ENCODE measurements at places on chromosomes 2 and 18. TPM values are rescaled to one million over a fixed set of nuclear protein-coding genes. Genes with fewer than 3 reads are reported as not detected.

GRCh38 chr18:22816266-22817176, 116.6 kb upstream of the RBBP8 start:
- no peaks in the 10 kb centered on the region for H3K27me3 ChIP-seq
- H3K36me3 ChIP-seq = no peaks in the 10 kb centered on the region
- H3K27ac ChIP-seq = no peak overlapping the region
- peaks cover 3% of the 10 kb centered on the region for H3K4me1 ChIP-seq

DNA sequence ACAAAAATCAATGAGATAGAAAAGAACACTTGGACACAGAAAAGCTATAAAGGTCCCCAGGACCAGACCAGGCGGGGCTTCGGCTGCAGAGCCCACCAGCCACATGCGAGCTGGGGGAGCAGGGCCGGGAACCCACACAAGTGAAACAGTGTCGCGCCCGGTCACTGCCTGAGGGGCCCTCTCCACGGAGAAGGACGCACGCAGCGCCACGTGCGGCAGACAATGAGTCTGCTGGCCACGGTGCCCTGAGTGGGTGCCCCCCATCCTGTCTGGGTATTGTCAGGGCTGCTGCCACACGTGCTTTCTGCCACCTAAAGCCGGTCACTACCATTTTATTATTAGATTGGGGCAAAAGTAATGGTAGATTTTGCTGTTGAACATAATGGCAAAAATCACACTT, 207.9 kb upstream of the HDAC4 start:
- H3K4me3 ChIP-seq = no peak overlapping the region
- H3K27ac ChIP-seq = no peak overlapping the region
- DNase-seq = no peak

The STARD6 gene
- not detected for total RNA-seq

- DNase-seq = no peak
- no peaks in the 10 kb centered on the region for H3K4me1 ChIP-seq
- H3K27me3 ChIP-seq = no peaks in the 10 kb centered on the region
- H3K27ac ChIP-seq = no peak overlapping the region
- no peak overlapping the region for H3K4me3 ChIP-seq
- no peaks in the 10 kb centered on the region for H3K36me3 ChIP-seq
Measured at GRCh38 chr2:1627628-1628381, 116.5 kb downstream of the PXDN start.

The SCN1A gene
- total RNA-seq = not detected

The CD8B gene
- total RNA-seq = 0.17 TPM

The ANKRD30BL gene
- total RNA-seq = not detected

The TRIM43 gene
- total RNA-seq = not detected

- H3K4me1 ChIP-seq = no peaks in the 10 kb centered on the region
- H3K27me3 ChIP-seq = no peaks in the 10 kb centered on the region
- no peak for DNase-seq
- no peak overlapping the region for H3K4me3 ChIP-seq
Measured at GRCh38 chr2:74927621-74928020, 30.8 kb upstream of the POLE4 start.

DNA sequence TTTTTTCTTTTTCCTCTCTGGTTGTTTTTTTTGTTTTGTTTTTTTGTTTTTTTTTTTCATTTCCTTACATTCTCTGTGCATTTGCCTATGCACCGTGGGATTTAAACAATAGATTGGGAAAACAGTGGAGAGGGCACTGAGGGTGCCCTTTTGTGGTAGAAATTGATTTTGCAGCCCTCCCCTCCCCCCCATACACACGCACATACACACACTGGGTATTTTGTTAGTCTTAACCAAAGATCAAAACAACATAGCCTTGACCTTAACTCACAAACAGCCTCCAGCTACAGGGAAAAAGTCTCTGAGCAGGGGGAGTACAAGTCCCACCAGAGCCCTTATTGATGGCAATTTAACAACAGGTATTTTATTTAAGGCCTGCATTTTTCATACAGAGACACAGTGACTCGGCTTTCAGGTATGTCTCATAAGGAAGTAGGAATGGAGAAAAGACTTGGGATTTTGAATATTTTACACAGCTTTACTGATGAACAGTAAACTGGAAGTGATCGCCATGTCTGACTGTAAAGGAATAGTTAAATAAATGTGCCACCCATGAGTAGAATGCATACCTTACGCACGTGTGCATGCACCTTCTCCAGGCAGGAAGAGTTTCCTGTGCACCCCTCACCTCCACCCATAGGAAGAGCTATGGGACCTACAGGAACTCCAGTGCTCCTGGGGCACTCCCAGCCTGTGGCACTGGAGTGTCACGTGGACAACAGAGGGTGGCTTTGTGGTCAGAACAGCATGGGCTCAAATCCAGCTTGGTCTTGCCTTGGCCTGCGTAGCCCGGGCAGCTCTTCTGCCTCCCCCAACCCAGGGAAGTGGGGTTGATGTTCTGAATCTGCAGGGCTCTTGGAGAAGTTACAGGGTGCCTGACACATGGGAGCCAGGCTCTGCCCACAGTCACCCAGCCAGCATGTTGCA, 266.4 kb downstream of the ANAPC1 start:
- peak overlapping the region; percentile 43 for H3K27ac ChIP-seq
- peaks cover 6% of the 10 kb centered on the region for H3K4me1 ChIP-seq
- no peak for DNase-seq

- H3K36me3 ChIP-seq = peaks cover 83% of the 10 kb centered on the region
- H3K27ac ChIP-seq = no peak overlapping the region
- no peak overlapping the region for H3K4me3 ChIP-seq
- no peaks in the 10 kb centered on the region for H3K4me1 ChIP-seq
- DNase-seq = no peak
- H3K27me3 ChIP-seq = no peaks in the 10 kb centered on the region
Measured at GRCh38 chr2:200604571-200605255, 18.9 kb downstream of the AOX1 start.

GRCh38 chr18:41790687-41791086, 164.3 kb upstream of the PIK3C3 start:
- no peak overlapping the region for H3K27ac ChIP-seq
- peaks cover 2% of the 10 kb centered on the region for H3K27me3 ChIP-seq
- H3K4me1 ChIP-seq = no peaks in the 10 kb centered on the region
- no peak overlapping the region for H3K4me3 ChIP-seq

- no peaks in the 10 kb centered on the region for H3K36me3 ChIP-seq
- DNase-seq = no peak
- no peak overlapping the region for H3K4me3 ChIP-seq
- H3K27ac ChIP-seq = no peak overlapping the region
Measured at GRCh38 chr2:146506851-146507250, 1338.0 kb upstream of the ACVR2A start.

- no peak for DNase-seq
- H3K36me3 ChIP-seq = no peaks in the 10 kb centered on the region
- H3K27ac ChIP-seq = peak overlapping the region; percentile 46
- no peak overlapping the region for H3K4me3 ChIP-seq
Measured at GRCh38 chr2:85792783-85793441, 39.1 kb downstream of the ATOH8 start.

DNA sequence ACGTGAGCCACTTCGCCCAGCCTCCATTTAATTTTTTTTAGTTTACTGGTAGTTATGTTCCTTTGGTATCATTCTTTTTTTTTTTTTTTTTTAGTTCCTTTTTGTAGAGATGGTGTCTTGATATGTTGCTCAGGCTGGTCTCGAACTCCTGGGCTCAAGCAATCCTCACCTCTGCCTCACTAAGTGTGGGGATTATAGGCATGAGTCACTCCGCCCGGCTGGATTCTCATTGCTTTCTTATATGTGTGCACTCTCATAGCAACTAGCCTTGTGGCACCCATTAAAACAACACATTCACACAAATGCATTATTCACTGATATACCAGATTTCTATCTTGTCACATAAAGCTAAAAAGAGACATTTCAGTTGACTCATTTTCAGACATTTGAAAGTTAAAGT, 4.2 kb downstream of the TTC27 start:
- H3K4me1 ChIP-seq = peaks cover 11% of the 10 kb centered on the region
- H3K27me3 ChIP-seq = no peaks in the 10 kb centered on the region
- no peaks in the 10 kb centered on the region for H3K36me3 ChIP-seq
- no peak for DNase-seq
- H3K4me3 ChIP-seq = no peak overlapping the region

The CTLA4 gene
- total RNA-seq = 0.17 TPM

The ZSWIM2 gene
- not detected for total RNA-seq

DNA sequence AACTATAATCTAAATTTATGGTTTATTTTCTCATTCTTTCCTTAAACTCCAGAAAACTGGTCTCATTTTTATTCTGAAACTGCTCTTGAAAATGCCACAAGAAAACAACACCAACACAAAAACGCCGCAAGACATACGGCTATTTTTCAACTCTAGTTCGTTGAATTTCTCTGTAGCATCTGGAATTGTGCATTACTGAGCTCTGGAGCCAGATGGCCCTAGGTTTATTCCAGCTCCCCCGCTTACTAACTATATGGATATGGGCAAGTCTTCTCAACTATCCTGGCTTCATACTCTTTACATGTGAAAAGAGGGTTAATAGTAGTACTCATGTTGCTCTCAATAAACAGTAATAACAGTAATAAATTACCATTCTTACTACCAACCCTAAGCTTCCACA, 19.9 kb downstream of the FAM98A start:
- no peaks in the 10 kb centered on the region for H3K36me3 ChIP-seq
- DNase-seq = no peak

GRCh38 chr18:62324917-62325805, at the start of gene TNFRSF11A:
Gene TNFRSF11A, plus strand, starts transcription at chr18:62325310. Its CDS starts 43 bp downstream, at chr18:62325353.
- peaks cover 12% of the 10 kb centered on the region for H3K4me1 ChIP-seq
- H3K36me3 ChIP-seq = no peaks in the 10 kb centered on the region
- no peaks in the 10 kb centered on the region for H3K27me3 ChIP-seq
- peak within 1 kb of the TSS; percentile 67 for H3K4me3 ChIP-seq
- no peak within 1 kb of the TSS for H3K27ac ChIP-seq

The PCARE gene
- total RNA-seq = not detected

- no peak overlapping the region for H3K4me3 ChIP-seq
- no peaks in the 10 kb centered on the region for H3K36me3 ChIP-seq
- no peaks in the 10 kb centered on the region for H3K4me1 ChIP-seq
- H3K27ac ChIP-seq = no peak overlapping the region
- no peaks in the 10 kb centered on the region for H3K27me3 ChIP-seq
Measured at GRCh38 chr2:25483607-25484266, 142.0 kb upstream of the DNMT3A start.

The ITPRIPL1 gene
- 0.33 TPM for total RNA-seq

The TXNDC2 gene
- total RNA-seq = under 0.01 TPM

The UGT1A8 gene
- 0.17 TPM for total RNA-seq

DNA sequence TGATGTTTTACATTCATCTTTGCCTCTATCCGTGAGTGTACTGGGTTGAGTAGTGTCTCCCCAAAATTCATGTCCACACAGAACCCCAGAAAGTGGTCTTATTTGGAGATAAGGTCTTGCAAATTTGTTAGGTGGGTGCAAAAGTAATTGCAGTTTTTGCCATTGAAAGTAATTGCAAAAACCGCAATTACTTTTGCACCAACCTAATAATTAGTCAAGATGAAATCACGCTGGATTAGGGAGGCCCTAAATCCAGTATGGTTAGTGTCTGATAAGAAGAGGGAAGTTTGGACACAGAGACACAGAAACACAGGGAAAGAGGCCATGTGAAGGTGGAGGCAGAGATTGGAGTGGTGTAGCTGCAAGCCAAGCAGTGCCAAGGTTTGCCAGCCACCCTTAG, 57.8 kb upstream of the SPRED2 start:
- H3K4me1 ChIP-seq = no peaks in the 10 kb centered on the region
- H3K27me3 ChIP-seq = no peaks in the 10 kb centered on the region
- DNase-seq = no peak

The CHRND gene
- total RNA-seq = not detected

The DSG4 gene
- total RNA-seq = under 0.01 TPM

GRCh38 chr2:164560181-164560792, 61.0 kb downstream of the GRB14 start:
- peaks cover 6% of the 10 kb centered on the region for H3K4me1 ChIP-seq
- no peaks in the 10 kb centered on the region for H3K36me3 ChIP-seq
- DNase-seq = no peak
- H3K4me3 ChIP-seq = no peak overlapping the region
- no peak overlapping the region for H3K27ac ChIP-seq
- no peaks in the 10 kb centered on the region for H3K27me3 ChIP-seq

- DNase-seq = no peak
- H3K27ac ChIP-seq = no peak overlapping the region
Measured at GRCh38 chr2:237097911-237098702, 12.4 kb downstream of the COPS8 start.

- no peak overlapping the region for H3K4me3 ChIP-seq
- H3K4me1 ChIP-seq = no peaks in the 10 kb centered on the region
- no peak overlapping the region for H3K27ac ChIP-seq
- H3K27me3 ChIP-seq = no peaks in the 10 kb centered on the region
- no peaks in the 10 kb centered on the region for H3K36me3 ChIP-seq
Measured at GRCh38 chr2:190809876-190810525, 70.6 kb upstream of the GLS start.

DNA sequence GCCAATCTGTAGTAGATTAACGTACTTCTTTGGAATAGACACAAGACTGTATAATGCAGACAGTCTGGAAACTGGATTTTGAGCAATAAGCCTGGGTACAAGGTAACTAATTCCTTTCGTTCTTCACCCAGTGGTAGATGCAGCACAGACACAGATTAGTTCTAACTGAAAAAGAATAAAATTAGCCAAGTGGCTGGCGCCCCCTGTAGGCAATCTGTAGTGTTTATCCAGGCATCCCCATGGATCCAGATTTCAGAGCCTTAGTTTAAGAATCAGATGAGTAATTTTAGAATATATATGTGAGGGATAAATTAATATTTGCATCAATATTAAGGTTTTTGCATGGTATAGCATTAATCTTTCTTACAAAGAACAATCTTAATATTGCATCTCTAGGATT, 563.9 kb downstream of the DCC start:
- DNase-seq = no peak
- no peaks in the 10 kb centered on the region for H3K4me1 ChIP-seq
- no peaks in the 10 kb centered on the region for H3K27me3 ChIP-seq
- H3K4me3 ChIP-seq = no peak overlapping the region
- H3K27ac ChIP-seq = no peak overlapping the region
- H3K36me3 ChIP-seq = no peaks in the 10 kb centered on the region

The MBD5 gene
- 15.9 TPM for total RNA-seq

The RTP5 gene
- not detected for total RNA-seq

- H3K4me3 ChIP-seq = no peak overlapping the region
- no peak overlapping the region for H3K27ac ChIP-seq
- no peaks in the 10 kb centered on the region for H3K4me1 ChIP-seq
- H3K36me3 ChIP-seq = no peaks in the 10 kb centered on the region
Measured at GRCh38 chr2:40372283-40372985, 79.5 kb downstream of the SLC8A1 start.

DNA sequence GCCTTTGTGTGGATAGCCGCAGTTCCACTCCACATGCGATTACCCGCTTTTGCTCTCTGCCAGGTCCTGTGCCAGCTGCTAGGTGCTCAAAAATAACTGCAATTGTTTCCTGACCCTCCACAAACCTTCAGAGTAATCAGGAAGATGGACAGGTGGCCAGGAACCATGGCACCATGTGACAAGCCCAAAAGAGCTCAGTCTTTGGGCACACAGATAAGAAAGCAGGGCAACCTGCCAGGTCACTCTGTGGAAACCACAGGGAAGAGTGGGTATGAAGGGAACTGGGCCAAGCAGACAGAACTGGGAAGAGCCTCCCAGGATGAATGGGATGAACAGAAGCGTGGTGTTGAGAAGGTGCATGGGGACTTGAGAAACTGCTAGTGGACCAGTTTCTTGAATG, 79.4 kb upstream of the AGAP1 start:
- no peaks in the 10 kb centered on the region for H3K27me3 ChIP-seq
- no peak overlapping the region for H3K27ac ChIP-seq
- H3K4me1 ChIP-seq = no peaks in the 10 kb centered on the region
- H3K36me3 ChIP-seq = no peaks in the 10 kb centered on the region

- no peak overlapping the region for H3K27ac ChIP-seq
- no peaks in the 10 kb centered on the region for H3K36me3 ChIP-seq
- no peak overlapping the region for H3K4me3 ChIP-seq
- H3K27me3 ChIP-seq = no peaks in the 10 kb centered on the region
Measured at GRCh38 chr2:106563195-106563594, 76.0 kb downstream of the CD8B2 start.

The CFAP210 gene
- total RNA-seq = 0.08 TPM
